ENCODE measurements at places on chromosomes 2 and 18.

DNA sequence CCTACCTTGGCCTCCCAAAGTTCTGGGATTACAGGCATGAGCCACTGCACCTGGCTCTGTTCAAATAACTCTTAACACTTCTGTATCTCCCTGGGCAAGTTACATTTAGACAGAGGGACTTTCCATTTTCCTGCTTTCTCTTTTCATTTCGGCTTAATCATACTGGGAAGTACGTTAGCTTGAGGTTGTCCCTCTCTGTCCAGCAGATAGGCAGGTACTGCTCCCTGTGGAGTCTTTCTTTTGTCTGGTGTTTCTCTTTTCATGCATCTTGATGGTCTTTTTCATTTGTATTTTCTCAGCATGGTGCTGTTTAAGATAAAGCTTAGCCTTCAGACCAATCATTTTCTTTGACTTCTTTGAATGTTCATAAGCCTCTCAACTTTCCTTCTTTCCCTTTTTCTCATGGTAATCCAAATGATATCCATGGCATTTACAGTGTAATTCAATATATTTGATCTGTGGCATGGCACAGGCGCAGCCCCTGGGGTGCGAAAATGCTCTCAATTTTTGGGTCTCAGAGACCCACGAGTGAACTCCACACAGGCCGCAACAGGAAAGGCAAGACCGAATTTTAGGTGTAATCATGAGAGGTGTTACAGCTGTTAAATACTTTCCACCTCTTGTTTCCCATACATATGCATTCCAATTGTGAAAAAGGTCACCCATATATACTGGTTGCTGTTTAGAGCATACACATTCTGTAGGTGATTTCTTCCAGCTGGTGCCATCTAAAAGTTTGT, 99.9 kb upstream of the MYO3B start:
- DNase-seq, result no peak

- peak; percentile 98 for DNase-seq
Measured at GRCh38 chr18:9643549-9643948, 29.2 kb upstream of the PPP4R1 start.

- DNase-seq, result no peak
Measured at GRCh38 chr18:34083910-34084535, 140.7 kb downstream of the NOL4 start.

DNA sequence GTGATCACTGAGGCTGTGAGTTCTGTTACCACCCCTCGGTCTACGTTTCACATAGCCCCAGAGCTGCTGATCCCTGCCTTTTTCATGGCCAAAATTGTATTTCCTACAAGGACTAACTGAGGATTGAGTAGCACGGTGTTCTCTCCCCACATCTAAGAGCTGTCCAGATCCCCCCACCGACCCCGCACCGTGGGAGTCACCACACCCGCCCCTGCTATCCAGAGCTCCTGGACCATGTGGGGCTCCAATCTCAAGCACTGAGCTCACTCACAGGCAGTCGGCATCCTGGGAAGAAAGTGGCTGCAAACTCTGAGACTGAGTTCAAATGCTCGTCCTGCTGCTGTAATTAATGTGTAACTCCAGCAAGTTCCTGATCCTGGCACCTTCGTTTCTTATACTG, 9.7 kb downstream of the SIX2 start:
- no peak for DNase-seq

DNA sequence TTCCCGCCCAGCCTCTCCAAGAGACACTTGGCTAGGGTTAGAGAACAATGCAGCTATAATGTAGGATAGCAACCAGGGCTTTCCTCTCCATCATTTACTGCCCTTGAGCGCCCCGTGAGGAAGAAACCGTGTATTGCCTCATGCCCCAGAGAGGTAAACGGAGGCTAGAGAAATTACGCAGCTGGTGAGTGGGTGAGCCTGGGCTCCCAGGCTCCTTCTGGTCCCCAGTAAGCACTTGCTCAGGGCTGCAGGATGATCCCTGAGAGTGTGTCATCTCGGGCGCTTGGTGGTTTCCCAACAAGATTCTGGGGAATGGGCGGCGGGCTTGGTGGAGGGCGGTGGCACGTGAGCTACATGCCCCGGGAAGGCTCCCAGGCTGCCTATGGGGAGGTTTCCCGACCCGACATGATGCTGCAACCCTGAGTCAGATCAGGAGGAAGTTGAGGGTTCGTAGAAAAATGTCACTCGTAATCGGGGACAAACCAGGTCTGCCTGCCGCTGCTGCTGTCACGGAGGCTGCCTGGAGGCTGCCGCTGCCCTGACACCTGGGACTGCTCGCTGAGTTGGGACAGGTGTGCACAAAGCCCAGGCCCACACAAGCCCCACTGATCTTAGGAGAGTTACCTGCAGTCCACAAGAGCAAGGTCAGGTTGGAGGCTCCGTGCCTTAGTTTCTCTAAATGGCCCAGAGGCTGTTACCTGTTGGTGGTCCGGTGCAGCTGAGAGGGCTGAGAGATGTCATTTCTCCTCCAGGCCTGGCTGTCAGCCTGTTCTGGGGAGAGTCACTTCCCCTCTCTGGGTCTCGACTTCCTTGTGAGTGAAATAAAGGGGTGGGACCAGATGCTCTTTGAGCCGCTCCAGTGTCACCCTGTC, at the start of gene GPR55:
Gene GPR55, minus strand, starts transcription at position 773 of the 872 bp plus-strand sequence. CDS start 14,280 bp downstream, outside the sequence.
- DNase-seq, result no peak

DNA sequence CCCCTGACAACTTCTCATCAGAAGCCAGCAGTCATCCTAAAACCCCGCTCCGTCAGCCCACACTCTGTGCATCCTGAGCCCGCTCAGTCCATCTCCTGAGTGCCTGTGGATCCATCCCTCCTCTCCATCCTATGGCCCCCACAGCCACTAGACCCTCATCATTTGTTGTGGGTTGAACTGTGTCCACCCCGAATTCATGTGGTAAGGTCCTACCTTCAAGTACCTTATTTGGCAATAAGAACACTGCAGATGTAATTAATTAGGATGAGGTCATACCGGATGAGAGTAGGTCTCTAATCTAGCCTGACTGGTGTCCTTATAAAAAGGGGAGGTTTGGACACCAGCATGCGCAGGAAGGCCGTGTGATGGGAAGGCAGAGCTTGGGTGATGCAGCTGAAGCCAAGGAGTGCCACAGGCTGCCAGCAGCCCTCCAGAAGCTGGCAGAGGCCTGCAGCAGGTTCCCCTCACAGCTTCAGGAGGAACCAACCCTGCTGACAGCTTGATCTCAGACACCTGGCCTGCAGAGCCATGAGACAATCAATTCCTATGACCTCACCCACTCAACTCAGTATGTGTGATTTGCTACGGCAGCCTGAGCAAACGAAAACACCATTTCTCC, 192.4 kb downstream of the ZBTB7C start:
- no peak for DNase-seq

GRCh38 chr2:238182362-238182761, 21.1 kb downstream of the ILKAP start:
- DNase-seq, result no peak

- DNase-seq, result no peak
Measured at GRCh38 chr2:222238072-222238471, 60.7 kb downstream of the PAX3 start.

- DNase-seq, result peak; percentile 92
Measured at GRCh38 chr2:108587621-108588020, 53.4 kb downstream of the LIMS1 start.

GRCh38 chr18:45330170-45330594, 285.1 kb upstream of the SLC14A2 start:
- DNase-seq, result no peak

GRCh38 chr2:153027533-153027932, 309.1 kb downstream of the ARL6IP6 start:
- no peak for DNase-seq

DNA sequence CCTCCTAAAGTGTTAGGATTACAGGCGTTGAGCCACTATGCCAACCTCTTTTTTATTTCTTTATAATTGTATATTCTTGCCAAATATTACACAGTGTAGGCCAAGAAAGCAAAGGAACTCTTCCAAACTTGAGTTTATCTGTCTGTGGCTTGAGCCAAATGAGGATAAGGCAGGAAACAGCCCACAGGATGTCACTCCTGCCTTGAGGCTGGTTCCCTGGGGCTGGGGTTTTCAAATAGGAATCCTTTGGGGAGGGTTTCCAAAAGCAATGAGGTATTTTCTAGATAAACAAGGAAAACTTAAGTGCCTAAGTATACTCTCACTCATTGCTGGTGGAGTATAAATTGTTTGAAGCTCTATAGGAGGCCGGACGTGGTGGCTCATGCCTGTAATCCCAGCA, 56.4 kb downstream of the ADCY3 start:
- DNase-seq, result no peak

DNA sequence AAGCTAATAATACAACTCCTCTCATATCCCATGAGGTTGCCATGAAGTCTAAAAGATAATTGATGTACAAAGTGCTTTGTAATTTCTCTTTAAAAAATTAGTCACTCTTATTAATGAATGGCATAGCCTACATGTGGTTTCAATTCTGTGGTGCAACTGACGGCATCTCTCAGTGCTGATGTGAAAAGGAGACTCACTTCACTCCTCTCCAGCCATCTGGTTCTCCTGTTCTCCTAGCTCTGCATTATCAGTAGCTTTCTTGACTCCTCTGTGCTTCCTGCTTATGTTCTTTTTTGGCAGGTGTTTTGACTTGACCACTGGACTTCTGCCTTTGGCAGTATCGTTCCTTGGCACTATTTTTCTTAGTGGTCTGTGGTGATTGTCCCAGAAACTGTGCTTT, 134.9 kb upstream of the ZFP36L2 start:
- DNase-seq, result no peak

DNA sequence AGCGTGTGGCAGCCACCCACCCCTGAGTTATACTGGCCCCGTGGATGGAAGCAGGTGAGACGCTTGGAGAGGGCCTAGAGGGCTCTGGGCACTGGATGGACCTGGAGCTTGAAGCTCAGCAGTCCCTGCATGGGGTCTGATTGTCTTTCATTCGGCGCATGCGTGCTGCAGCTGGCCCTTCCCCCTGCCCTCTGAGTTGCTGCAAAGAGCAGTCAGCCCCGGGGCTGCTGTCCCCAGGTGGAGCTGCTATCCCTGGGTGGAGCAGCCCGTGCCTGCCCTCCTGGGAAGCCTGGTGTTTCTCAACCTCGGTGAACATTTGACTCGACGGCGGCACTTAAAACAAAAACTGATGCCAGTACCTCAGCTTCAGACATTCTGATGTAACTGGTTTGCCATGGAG, 29.6 kb downstream of the IGFBP5 start:
- no peak for DNase-seq

GRCh38 chr2:99000708-99001107, 64.7 kb upstream of the CRACDL start:
- DNase-seq, result no peak

- no peak for DNase-seq
Measured at GRCh38 chr2:127201452-127201851, 18.6 kb downstream of the CYP27C1 start.

- no peak for DNase-seq
Measured at GRCh38 chr2:198004921-198005829, 200.8 kb downstream of the PLCL1 start.

DNA sequence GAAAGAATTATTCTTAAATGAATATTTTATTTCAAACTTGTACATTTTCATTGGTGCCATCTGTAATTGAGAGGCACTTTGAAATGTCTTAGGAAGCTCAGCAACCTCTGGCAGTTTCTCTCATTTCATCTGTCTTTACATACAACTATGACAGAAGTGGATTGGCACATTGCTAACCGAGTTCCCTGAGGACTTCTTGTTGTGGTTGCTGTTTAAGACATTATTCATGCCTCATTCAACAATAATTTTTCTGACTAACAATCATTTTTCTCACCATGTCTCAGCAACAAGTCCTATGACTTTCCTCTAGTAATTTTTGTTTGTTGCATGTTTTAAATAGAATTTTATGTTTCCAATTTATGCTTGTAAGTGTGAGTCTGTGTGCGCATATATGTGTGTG, 284.0 kb upstream of the CWC22 start:
- peak; percentile 76 for DNase-seq

GRCh38 chr2:112572005-112572404, 12.4 kb upstream of the CHCHD5 start:
- DNase-seq, result no peak

DNA sequence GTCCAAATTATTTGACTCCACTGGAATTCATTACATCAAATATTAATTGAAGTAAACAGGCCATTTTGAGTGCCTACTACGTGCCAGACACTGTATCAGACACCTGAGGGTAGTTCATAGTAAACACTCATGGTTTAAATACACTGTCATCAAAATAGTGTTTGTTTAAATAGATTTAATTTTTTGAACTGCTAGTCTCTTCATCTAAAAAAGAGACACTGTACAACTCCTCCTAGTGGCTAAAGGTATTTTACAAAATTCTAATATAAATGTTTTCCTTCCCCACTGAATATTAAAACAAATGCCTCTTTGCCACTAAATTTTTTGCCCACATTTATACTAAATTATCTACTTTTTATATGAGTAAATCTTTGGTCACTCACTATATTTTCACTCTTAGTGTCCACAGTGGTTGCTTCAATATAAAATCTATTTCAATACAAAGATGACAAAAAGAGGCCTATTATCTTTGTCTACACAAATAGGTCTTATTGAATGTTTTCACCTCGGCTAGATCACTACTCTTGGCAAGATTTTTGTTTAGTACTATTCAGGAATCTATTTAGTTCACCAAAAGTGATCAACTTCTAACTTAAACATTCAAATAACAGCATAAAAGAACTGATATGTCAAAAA, 122.1 kb downstream of the TMEM247 start:
- no peak for DNase-seq

DNA sequence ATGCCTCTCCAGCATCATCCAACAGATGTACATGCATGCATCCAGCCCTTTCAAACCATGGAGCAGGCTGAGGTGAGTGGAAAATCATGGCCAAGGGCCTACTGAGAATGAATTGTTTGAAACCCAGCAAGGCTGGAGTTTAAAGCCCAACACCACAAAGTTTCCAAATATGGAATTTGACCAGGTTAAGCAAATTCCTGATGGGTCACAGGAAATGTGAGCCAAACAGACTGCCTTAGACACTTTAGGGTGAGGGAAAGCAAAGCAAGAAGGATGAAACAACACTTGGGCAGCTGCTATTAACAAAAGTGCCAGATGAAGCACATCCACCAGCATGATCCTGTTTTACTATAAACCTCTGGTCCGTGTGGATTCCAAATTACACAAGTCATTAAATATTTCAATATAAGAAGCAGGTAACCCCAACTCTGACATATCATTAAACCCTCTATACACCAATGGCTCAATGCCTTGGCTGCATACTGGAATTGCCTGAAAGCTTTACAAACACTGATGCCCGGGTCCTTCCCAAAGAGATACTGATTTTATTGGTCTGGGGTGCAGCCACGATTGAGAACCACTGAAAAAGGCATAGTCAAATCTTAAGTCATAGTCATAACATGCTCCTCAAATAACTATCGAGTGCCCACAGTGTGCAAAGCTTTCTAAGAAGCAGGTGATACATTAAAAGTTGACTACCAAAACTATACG, 9.1 kb downstream of the KLF7 start:
- peak; percentile 71 for DNase-seq

DNA sequence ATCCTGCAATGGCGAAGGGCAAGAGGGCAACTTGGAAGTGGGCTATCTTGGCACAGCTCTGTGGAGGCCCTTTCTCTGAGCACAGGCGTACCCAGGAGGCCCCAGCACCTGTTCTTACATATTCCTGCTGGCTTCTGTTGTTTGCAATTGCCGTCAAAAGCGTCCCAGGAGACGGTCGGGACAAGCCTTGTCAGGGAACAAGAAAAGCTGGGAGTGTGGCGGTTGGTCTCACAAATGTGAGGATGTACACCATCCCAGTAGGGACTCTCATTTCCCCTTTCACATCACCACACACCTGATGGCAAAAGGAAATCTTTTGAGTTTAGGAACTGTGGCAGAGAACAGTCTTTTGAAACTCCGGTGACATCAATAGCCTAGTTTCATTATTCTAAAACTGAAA, 94.7 kb upstream of the EFEMP1 start:
- no peak for DNase-seq

- DNase-seq, result peak; percentile 78
Measured at GRCh38 chr2:62814123-62814522, 108.6 kb downstream of the EHBP1 start.

All from M059J (cell line).